NCI-H69 (cell line): ENCODE measurements at places on chromosomes 11 and 22.
A peak's percentile ranks its signal among the peaks of the same experiment; 100 is the strongest.

- DNase-seq, result no peak
Measured at GRCh38 chr22:24543679-24544243, 11.2 kb downstream of the GUCD1 start.

- DNase-seq, result no peak
Measured at GRCh38 chr11:134333312-134333711, 1.5 kb downstream of the GLB1L2 start.

DNA sequence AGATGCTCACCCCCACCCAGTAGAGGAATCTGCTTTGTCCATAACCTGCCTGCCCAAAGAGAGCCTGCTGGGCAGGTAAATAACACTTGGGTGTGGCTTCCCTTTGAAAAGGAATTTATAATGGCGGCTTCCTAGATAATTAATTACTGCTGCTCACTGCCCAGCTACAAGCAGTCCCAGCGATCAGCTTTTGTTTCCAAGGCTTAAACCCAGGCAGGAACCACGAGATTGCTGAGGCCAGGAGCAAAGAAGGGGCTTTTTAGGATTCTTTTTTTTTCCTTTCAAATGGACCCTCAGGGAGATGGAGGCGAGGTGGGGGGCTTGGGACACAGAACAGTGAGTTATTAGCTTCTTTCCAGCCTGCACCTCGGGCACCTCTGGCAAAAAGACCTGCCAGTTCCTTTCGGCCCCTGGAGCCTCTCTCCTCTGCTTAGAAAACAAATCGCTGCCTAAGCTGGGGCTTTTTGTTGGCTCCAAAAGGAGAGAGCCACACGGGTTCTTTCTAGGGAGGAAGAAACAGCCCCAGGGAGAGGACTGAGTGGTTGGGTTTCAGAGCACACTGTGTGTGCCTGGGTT is 107.2 kb downstream of the TSPAN18 start:
- peak; percentile 88 for DNase-seq

DNA sequence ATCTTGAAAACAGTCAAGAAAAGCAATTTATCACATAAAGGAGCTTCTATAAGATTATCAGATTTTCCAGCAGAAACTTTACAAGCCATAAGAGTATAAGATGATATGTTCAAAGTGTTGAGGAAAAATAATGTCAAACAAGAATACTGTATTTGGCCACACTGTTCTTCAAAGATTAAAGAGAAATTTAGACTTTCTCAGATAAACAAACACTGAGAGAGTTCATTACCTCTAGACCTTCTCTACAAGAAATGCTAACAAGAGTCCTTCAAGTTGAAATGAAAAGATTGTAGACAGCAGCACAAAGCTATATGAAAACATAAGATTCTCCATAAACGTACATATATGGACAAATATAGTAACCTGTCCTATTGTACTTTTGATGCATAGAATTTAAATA is 8.0 kb upstream of the MTMR2 start:
- DNase-seq, result no peak

DNA sequence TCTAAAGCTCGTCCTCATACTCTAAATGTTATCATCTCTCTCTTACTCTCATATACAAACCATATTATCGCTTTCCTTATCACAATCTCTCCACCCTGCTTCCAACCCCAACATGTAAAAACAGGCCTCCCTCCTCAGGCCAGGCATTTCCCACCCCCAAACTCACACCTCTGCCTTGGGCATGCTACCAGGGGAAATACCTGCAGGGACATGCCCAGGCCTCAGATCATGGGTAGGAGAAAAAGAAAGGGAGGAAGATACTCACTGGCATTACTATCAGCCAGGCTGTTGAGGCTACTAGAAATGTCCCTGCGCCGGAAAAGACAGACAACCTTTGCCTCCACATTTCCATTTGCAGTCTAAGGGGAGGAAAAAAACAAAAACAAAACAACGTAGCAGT is 1.8 kb downstream of the MTA2 start:
- peak; percentile 17 for DNase-seq

DNA sequence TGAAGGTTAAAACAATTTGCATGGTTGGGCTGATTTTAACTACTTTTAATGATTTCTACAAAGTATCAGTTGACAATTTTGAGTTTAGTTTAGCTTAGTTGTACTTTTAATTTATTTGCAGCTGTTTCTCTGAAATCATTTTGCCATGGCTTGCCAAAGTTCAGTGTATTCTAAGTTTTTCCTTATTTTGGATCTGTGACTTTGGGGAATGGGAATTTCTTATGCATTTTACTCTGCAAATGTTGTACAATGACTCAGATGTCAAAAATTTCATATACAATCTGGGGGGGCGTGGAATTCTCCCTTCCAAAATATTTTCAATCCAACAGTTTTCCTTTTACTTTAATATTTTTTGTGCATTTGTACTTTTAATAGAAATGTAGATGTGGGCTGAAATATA is 8.9 kb upstream of the DCHS1 start:
- no peak for DNase-seq

- no peak for DNase-seq
Measured at GRCh38 chr22:43269646-43270045, 73.5 kb downstream of the SCUBE1 start.

GRCh38 chr11:47185305-47186075 is 744 bp downstream of the PACSIN3 start:
- DNase-seq, result peak; percentile 53

DNA sequence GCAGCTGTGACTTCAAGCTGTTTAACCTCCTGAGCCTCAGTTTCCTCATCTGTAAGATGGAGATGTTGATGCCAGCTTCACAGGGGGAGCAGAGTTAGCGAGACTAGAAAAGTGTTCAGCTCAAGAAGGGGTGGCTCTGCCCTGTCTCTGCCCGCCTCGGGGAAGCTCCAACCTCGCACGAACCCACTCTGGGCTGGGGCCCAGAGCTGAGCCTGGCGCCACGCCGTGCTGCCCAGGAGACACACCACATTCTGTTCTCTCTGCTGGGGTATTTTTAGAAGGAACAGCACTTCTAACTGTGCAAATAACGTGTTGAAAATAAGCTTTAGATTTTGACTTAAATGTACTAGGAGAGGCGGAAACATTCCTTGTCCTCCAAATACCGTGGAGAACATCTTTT is 74.1 kb downstream of the PHF21B start:
- no peak for DNase-seq

GRCh38 chr22:47495110-47495509 is 732.7 kb downstream of the TBC1D22A start:
- no peak for DNase-seq

- DNase-seq, result peak; percentile 28
Measured at GRCh38 chr11:14539982-14540421, 19.8 kb upstream of the PSMA1 start.

DNA sequence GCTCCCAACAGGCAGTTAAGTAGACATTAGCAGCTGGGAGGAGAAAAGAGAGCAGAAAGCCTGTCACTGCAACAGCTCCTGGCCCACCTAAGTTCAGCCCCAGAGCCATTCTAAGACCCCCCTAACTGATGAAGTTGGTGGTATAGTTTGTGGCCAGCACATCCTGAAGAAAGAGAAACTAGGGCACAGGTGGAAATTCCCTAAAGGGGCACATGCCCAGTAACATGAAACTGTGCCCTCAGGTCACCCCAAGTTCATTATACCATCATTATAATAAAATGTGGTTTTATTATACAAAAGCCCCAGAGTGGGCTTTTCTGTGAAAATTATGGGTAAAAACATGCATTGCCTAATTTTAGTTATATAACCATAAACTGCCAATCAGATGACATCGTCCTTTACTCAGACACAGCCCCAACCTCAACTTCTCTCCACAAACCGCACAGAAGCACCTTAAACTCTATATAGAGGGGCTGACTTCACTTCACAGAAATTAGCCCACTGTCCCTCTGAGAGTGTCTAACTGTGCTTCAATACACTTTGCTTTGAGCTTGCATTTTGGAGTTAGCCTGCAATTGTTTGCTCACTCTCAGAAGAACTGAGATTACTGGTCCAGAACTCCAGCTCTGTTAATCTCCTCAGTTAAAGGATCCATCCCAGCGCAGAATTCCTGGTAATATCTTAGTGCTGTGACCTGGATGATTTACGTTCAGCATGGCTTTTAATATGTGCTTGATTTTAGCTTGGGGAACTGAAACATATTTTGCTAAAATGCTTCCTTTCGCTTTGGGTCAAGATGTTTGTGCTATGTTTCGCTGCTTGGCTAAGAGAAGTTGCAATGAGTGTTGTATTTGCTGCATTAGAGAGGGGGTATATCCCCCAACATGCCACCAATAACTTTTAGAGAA is 1.8 kb upstream of the APOL3 start:
- DNase-seq, result no peak

DNA sequence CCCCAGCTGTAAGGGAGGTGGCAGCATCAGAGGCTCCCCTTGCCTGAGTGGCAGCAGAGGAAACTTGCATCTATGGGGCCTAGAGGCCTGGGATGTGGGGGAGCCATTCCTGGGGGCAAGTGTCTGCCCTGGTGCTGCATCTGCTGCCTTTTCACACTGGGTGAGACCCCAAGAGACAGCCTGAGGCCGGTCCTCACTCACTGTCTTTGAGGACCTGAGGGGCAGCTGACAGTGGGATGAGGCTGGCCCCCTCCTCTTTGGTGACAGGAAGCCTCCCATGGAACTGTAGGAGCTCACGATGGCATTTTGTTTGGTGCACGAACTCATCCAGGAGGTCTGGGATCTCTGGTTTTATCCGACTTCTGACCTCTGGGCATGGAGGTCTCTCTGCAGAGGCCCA is 82.2 kb upstream of the PRODH start:
- DNase-seq, result no peak

- no peak for DNase-seq
Measured at GRCh38 chr22:38864361-38865191, 7.4 kb downstream of the CBX6 start.
